NCI-H187 treated with DMSO at 0.1 percent for 48 hours (cell line): ENCODE measurements at places on chromosomes 5 and 9.

GRCh38 chr5:176788091-176788490, 22.3 kb upstream of the UNC5A start:
- no peak for DNase-seq

DNA sequence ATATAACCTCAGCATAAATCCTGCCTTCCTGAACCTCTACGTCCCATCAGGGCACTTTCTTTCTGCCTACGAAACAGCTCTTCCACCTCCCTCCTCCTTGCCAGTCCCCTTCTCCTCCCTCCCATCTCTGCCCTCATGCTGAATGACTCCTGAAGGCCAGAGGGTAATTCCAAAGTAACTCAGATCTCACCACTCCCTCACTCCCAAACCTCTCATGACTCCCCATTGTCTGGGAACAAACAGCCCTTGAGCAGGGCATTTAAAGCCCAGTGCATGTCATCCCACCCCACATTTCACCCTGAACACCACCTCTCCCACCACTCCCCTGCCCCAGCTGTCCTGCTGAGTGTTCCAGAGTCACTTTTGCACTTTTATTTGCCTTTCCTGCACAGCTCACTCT, 8.9 kb upstream of the FBP1 start:
- no peak for DNase-seq

DNA sequence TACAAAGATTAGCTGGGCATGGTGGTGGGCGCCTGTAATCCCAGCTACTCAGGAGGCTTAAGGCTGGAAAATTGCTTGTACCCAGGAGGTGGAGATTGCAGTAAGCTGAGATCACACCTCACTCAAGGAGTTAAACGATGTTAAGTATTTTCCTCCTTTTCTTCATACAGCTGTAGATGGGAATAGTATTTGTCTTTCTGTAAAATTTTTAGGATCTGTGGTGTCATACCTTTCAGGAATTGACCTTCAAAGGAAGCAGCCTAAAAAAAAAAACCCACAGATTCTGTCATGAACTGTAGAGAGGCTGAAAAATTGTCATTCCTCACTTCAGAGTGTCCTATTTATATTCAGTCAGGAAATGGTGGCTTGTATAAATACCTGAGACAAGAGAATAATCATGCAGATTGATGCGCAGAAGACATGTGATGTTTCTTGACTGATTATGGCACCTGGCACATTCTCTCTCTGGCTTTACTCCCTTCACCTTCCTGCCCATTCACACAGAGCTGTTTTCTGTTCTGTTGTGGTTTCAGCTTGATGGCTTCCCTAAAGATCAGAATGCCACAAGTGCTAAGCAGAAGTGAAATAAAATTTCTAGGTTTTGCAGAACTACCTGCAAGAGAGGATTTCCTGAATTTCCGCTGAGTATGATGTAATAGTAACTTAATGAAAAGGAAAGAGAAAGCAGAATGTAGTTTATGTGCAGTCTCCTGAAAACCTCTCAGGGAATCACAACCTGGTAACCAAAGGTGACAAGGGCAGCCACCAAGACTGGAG, 3.8 kb downstream of the IFNA1 start:
- no peak for DNase-seq

- DNase-seq, result no peak
Observed at GRCh38 chr9:120869726-120870125, 7.3 kb downstream of the PHF19 start.

DNA sequence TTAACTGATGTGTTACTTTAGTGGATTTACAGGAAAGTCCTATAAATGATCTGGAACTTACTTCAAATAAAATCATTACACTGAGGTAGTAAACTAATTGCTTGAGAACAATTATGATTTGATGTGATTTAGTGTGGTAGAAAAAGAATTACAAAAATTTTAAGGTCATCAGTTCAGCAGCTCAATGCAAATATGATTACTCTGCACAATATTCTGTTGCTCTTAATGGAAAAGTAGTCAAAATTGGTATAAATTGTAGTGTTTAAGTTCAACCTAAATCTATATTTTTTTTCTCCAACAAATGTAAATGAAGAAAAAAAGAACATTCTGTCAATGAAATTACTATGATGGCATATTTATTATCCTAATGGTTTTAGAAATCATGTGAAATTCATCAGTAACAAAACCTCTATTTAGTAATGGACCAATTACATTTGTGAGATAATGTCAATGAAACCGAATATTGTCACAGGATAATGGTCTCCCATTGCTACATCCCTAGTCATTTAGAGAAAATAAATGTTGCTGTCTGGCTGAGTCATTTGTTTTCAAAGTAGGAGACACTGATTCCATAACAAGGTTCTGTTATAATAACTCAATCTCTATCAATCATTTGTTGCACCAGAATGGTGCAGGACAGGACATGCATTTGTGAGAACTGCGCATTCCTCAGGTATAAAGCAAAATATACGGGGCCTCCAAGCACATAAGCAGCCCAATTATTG, 177.1 kb downstream of the NFIB start:
- DNase-seq, result no peak

DNA sequence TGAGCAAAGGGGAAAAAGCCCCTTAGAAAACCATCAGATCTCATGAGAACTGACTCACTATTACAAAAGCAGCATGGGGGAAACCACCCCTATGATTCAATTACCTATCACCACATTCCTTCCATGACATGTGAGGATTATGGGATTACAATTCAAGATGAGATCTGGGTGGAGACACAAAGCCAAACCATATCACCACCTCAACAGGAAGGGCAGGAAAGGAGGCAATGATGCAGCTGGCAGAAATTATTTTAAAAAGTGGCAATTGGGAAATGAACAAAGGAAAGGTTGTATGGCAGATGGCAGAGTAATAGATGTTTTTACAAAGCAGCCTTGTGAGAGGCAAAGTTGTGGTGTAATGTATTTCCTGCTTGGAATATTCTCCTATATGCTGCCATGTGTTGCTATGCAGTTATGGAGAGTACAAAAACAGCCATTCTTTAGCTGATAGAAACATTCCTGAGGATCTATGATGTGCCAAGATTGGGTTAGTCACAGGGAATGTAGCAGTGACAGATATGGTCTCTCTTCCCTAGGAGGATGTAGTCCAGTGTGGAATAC, 138.8 kb downstream of the SMC2 start:
- no peak for DNase-seq

DNA sequence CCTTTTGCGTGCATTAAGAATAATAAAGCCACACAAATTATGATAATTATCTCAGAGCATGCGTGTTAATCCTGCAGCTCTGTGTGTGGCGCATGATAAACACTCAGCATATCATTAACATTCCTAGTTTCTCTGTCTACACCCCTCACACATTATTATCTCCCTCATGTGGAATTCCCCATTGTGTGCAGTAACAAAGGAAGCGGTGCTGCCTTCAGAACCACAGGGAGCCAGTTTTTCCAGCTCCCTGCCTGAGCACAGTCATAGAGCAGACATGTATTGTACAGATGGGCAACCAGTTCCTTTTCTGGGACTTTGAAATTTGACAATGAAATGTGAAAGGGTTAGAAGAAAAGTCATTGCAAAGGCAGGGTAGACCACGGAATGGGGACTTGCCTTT, 1365.5 kb upstream of the CDH9 start:
- DNase-seq, result no peak

DNA sequence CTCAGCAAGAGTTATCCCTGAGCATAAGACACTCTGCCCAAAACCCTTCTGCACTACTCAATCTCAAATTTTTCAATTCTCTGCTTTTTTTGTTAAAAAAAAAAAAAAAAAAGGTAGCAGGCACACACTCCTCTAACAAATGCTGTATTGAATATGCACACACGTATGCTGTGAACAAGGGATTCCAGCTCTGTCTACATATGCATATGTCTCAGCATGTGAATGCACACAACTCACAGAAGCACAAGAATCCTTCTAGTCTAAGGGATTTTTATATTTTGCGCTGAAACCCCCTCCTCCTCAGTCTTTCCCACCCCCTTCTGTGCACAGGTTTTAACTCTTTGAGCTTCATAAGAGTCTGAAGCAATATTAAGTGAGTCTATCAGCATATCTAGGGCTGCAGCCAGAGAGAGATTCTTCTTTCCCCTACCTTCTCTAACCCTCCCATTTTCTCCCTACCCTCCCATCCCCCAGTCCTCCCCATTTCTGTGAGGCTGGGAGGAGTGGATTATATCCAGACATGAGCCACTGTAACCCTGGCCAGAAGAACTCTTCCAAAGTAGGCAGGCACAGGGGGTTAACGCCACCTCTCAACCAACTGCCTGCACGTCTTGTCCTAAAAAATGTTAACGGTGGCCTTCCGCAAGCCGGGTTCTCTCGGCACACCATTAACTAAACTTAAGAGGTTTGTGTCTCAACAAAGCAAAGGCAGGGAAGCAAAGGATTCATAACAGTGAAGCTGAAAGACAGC, 1.0 kb downstream of the GABRB2 start:
- no peak for DNase-seq

GRCh38 chr5:76294573-76294972, 108.5 kb upstream of the IQGAP2 start:
- DNase-seq, result no peak

- no peak for DNase-seq
Observed at GRCh38 chr5:127088251-127088650, 14.9 kb upstream of the C5orf63 start.

DNA sequence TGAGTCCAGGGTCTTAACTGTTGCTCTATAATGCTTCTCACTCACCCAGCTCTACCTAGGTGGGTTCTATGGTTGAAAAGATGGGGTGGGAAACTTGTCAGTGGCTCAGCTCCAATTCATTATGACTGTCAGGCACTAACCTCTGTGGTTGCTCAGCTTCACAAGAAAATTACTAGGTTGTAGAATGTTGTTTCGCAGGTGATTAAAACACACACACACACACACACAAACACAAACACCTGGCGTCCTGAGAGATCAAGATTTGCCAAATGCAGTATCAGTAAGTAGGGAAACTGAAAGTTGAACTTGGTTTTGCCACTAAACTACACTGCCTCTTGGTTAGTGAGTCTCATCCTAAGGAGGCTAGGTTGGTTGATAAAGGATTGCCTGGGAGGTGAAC, 2.8 kb downstream of the MCCC2 start:
- DNase-seq, result no peak
